Activated naive CD8-positive, alpha-beta T cell treated with anti-CD3 and anti-CD28 coated beads for 36 hours (primary cell): ENCODE measurements at places on chromosomes 4 and X.

- DNase-seq: no peak
Measured at GRCh38 chr4:3655963-3656362, 110.2 kb upstream of the ADRA2C start.

GRCh38 chr4:145781351-145781750, 101.4 kb downstream of the C4orf51 start:
- no peak for DNase-seq

- DNase-seq: no peak
Measured at GRCh38 chrX:9279234-9279544, 185.7 kb upstream of the TBL1X start.

DNA sequence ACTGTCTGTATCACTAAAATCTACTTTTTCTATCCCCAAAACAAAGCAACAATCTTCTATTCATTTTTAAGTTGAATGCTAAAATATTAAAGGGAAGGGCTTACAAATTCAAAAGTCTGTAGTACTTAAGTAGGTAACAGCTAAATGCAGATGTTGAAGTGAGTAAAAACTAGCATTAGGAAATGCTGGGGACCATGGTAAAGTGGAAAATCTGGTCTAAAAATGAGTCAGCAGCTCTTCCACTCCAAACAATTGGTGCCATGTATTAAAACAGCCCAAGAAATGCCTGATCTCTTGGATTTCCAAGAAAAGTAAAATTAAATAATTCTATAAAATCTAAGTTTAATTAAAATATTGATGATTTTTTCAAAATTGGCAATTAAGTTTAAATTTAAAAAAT, 73.3 kb upstream of the PPP3CA start:
- DNase-seq: no peak

DNA sequence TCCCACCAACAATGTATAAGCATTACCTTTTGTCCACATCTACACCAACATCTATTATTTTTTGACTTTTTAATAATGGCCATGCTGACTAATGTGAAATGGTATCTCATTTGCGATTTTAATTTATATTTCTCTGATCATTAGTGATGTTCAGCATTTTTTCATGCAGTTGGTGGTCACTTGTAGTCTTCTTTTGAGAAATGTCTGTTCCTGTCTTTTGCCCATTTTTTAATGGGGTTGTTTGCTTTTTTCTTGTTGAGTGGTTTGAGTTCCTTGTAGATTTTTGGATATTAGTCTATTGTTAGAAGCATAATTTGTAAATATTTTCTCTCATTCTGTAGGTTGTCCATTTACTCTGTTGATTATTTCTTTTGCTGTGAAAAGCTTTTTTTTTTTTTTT, 36.8 kb upstream of the PDLIM5 start:
- no peak for DNase-seq

DNA sequence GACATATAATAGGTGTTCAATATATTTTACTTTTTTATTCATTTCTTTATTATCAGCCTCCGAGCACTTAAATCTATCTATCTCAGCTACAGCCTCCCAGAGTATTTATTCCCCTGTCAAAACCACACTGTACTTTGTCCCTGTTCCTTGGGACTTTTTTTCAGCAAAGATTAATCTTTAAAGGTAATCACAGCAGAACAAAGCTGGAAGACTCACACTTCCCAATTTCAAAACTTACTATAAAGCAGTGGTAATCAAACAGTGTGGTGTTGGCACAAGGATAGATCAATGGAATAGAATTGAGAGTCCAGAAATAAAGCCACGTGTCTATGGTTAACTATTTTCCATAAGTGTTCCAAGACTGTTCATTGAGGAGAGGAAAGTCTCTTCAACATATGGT, 59.7 kb downstream of the KLHL13 start:
- DNase-seq: no peak
